ENCODE measurements at places on chromosomes 6 and 20.

DNA sequence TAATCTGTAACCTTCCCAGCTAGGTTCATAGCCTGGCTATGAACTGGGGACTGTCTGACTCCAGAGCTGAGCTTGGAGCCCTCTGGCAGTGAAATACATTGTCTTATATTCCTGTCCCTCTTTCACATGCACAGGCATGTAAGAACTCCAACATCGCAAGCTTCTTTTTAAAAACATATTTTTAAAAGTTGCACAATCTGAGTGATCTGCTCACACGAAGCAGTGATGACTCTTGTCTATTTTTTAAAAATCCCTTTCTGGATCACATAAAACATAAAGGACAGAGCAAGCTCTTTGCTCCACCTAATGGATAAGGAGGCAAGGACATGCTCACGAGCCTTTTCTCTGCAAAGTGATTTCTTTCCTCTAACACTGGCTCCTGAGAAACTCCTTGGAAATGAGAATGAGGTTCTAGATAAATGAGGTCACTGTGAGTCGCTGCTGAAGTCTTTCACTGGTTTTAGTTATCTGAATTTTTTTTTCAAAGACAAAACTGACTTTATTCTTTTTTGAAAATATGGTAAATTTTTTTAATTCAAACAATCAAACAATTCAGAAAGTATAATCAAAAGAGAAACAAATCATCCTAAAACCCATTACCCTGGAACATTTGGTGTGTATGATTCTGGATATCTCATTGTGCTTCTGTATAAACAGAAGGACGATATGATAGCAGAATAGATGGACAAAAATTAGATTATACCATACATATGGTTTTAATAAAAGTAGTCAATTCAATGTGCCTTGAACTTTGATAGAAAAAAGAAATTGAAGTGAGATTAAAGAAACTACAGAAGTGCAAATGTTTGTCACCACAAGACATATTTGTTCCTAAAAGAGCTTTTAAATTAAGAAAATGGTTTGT lies 30.8 kb downstream of the IL20RA start:
- DNase-seq, result no peak

DNA sequence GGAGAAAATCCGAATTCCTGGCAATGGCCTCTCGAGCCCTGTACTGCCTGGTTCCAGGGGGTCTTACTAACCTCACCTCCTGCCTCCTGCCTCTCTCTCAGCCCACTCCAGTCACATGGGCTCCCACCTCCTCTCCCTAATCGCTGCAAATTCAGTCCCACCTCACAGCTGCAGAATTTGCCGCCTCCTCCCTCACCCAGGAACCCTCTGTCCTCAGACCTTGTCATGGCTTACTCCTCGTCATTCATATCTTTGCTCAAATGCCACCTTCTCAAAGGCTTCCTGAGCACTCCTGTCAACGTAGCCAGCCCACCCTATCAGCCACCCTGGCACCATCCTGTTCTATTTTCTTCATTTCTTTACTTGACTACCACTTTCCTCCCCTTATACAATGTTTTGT lies 89.0 kb downstream of the SLC2A10 start:
- no peak for DNase-seq

- DNase-seq, result no peak
Measured at GRCh38 chr6:166417285-166417691, 34.5 kb upstream of the MPC1 start.

- DNase-seq, result no peak
Measured at GRCh38 chr6:83884523-83884922, 25.0 kb downstream of the CYB5R4 start.

GRCh38 chr6:66128656-66129055 lies 421.6 kb upstream of the EYS start:
- DNase-seq, result no peak
